ENCODE measurements at places on chromosomes 7 and 10. TPM values are rescaled to one million over a fixed set of nuclear protein-coding genes. Genes with fewer than 3 reads are reported as not detected.

Gene AMZ1
- 0.50 TPM for total RNA-seq

Gene CALHM3
- total RNA-seq = not detected

Gene NRP1
- 335 TPM for total RNA-seq

Gene HK1
- 315 TPM for total RNA-seq

Gene XPNPEP1
- total RNA-seq = 185 TPM

Gene COL26A1
- total RNA-seq = not detected

Gene CPN1
- total RNA-seq = not detected

Gene HTR5A
- not detected for total RNA-seq

Gene SEPHS1
- 26.0 TPM for total RNA-seq

Gene LBX1
- not detected for total RNA-seq

Gene CLCN1
- total RNA-seq = 0.07 TPM

Gene MICALL2
- 27.1 TPM for total RNA-seq

Gene EBLN1
- total RNA-seq = not detected

Gene GIMAP6
- 0.46 TPM for total RNA-seq

Gene FAM180A
- 51.3 TPM for total RNA-seq

Gene PIP4K2A
- total RNA-seq = 36.0 TPM

Gene GDI2
- total RNA-seq = 343 TPM

Gene SFXN3
- total RNA-seq = 97.7 TPM

Gene AOC1
- not detected for total RNA-seq

Gene SEMA3C
- total RNA-seq = 311 TPM

Gene MYO1G
- 0.07 TPM for total RNA-seq

Gene CACUL1
- 30.0 TPM for total RNA-seq

Gene AFAP1L2
- total RNA-seq = 1.2 TPM

Gene SAMD9
- 11.8 TPM for total RNA-seq

Gene CNTNAP2
- total RNA-seq = under 0.01 TPM

Gene LDB3
- total RNA-seq = 0.96 TPM

Gene FAM25C
- total RNA-seq = not detected

Gene TMEM130
- total RNA-seq = 1.0 TPM

Gene MACROH2A2
- total RNA-seq = 4.6 TPM

Gene GALNT17
- 0.13 TPM for total RNA-seq

Gene HNRNPF
- 175 TPM for total RNA-seq

Gene LANCL2
- 13.6 TPM for total RNA-seq

Gene PRKG1
- total RNA-seq = 27.2 TPM

Gene NFE2L3
- 3.0 TPM for total RNA-seq

Gene OR2A12
- not detected for total RNA-seq

Gene DNAJB12
- 42.7 TPM for total RNA-seq

Gene SNCG
- 13.0 TPM for total RNA-seq

Gene DYNC1I1
- 1.5 TPM for total RNA-seq

Gene MYL10
- not detected for total RNA-seq

Gene MOSPD3
- total RNA-seq = 10.2 TPM
